Dorsolateral prefrontal cortex (tissue), 122 donors: ENCODE measurements at places on chromosomes 4 and X. TPM values are rescaled to one million over a fixed set of nuclear protein-coding genes. Genes with fewer than 3 reads are reported as not detected.

PFKFB1 gene
- total RNA-seq = 0.90 TPM

- DNase-seq = no peak
These were observed 33.2 kb upstream of the SMS start for GRCh38 chrX:21907260-21907659.

PSAPL1 gene
- not detected for total RNA-seq

DNA sequence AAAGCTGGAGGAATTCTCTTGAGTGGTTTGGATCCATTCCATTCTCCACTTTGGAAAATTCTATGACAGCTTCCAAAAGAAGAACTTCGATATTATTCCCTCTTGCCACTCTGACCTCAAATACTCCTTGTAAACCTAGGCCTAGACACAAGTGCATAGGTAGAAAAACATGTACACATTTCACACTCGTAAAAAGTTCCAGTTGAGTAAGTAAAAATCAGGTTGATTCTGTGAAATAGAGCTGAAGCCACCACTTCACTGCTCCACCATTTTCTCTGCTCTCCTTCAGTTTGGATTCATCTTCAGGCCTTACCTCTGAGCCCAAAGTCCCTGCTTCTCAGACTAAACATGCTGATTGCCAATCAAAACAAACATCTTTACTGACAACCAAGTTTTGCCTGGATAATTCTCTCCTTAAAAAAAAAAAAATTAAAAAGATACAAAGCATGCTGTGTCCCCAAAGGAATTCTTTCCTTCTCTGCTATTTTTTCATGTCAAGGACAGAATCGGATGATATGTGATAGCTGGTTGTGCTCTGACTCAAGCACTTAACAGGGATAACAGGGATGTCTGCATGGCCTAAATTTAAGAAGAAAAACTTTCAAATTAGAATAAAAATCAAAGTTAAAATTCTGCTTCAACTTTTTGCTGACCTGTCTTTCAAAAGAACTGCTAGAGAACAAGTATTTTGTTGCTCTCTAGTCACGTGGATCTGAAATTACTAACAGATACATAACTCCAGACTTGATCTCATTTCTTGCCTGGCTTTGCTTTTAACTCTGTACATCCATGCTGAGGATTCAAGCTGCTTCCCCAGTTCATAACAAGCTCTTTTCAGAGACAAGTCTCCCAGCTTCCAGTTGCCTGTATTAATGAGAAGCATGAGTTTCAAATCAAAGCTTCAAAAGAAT is 420.9 kb upstream of the INTU start:
- no peak for DNase-seq

- no peak for DNase-seq
These were observed 76.4 kb downstream of the NBDY start for GRCh38 chrX:56805399-56805798.

RAB33B gene
- 7.3 TPM for total RNA-seq

DNA sequence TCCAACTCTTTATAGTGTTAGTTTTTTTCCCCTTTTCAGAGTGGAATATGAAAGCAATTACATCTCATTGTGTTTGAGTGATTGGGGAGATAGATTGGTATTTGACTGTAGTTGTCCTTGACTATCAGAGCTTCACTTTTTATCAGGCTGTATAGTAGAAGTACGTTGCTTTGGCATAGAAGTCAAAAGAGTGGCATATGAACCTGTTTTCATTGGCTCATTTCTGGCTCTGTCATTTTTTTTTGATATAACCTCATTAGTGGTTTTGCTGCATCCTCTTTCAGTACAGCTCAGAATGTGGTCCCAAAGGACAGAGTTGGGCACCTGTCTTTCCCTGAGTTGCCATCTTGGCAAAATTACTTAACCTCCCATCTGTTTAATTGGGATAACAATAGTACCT is 1.4 kb downstream of the TMA16 start:
- DNase-seq = no peak

NFKB1 gene
- total RNA-seq = 24.5 TPM

DNA sequence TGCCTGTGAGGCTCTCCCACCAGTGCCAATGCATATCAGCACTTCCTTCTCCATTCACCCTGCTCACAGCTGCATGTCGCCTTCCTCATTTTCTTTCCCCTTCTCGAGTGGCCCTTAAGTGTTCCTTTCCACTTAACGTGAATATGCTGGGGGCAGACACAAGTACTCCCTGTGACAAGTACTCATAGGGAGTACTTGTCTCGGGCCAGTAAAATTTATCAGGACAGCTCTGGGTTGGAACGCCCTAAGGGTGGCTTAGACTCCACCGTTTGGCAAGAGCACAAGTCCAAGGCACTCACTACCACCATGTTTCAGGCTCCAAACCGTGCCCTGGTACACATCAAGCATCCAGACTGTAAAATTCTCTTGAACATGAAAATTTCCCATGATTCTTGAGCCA is 3.9 kb upstream of the LDOC1 start:
- no peak for DNase-seq

UGT2B11 gene
- not detected for total RNA-seq
